ENCODE measurements at places on chromosomes 11 and 22.
A peak's percentile ranks its signal among the peaks of the same experiment; 100 is the strongest.

GRCh38 chr11:69053169-69053477 is 4.4 kb downstream of the TPCN2 start:
- no peak for DNase-seq

DNA sequence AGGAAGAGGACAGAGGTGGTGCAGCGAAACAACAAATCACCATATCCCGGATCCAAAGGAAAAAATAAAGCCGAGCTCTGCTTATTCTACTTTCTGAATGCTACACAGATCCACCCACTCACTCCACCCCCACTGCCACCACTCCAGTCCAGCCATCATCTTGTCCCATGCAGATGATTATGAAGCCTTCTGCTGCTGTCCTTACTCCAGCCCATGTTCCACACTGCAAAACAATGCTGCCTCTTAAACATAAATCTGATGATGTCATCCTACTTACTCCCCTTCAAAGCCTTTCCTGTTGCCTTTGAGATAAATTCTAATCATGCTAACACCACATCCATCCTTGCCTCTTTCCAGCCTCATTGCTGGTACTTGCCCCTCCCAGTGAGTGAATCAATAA is 6.5 kb upstream of the DRD2 start:
- no peak for DNase-seq

- DNase-seq, result peak; percentile 36
These were observed 579 bp upstream of the RASD2 start for GRCh38 chr22:35539910-35540594.

GRCh38 chr22:37457093-37457893 is 28.9 kb downstream of the MFNG start:
- peak; percentile 79 for DNase-seq

- no peak for DNase-seq
These were observed 9.9 kb upstream of the OR8D2 start for GRCh38 chr11:124329787-124330478.

GRCh38 chr11:124294687-124295086 is 19.1 kb downstream of the OR8D1 start:
- no peak for DNase-seq
